Thyroid gland (tissue), 4 donors: ENCODE measurements at places on chromosomes 3 and 15. TPM values are rescaled to one million over a fixed set of nuclear protein-coding genes. Genes with fewer than 3 reads are reported as not detected.

PP2D1 gene
- total RNA-seq: not detected

IGF2BP2 gene
- total RNA-seq: 45.7 TPM

MFN1 gene
- 45.7 TPM for total RNA-seq

TMIE gene
- total RNA-seq: 0.83 TPM

STRA6 gene
- total RNA-seq: not detected

UROC1 gene
- total RNA-seq: not detected

KNG1 gene
- total RNA-seq: not detected

GCHFR gene
- 17.1 TPM for total RNA-seq

VILL gene
- 5.5 TPM for total RNA-seq

NOX5 gene
- total RNA-seq: 0.73 TPM

DNA sequence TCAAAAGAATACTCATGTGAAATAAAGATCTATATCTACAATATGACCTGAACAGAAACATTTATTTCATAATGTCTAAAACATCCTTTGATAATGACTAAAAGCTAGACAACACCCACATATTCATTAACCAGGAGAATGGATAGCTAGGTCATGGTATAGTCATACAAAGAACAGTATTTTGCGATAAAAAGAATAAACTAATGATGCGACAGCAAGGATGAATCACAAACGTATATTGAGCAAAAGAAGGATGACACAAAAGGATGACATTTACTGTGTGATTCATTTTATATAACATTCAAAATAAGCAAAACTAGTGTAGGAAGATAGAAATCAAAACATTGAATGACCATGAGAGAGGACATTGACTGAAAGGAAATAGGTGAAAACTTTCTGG lies 1233.1 kb downstream of the OTOL1 start:
- no peak overlapping the region for H3K4me3 ChIP-seq
- no peak overlapping the region for H3K27ac ChIP-seq
- no peaks in the 10 kb centered on the region for H3K4me1 ChIP-seq
- DNase-seq: no peak
- no peaks in the 10 kb centered on the region for H3K27me3 ChIP-seq

DNA sequence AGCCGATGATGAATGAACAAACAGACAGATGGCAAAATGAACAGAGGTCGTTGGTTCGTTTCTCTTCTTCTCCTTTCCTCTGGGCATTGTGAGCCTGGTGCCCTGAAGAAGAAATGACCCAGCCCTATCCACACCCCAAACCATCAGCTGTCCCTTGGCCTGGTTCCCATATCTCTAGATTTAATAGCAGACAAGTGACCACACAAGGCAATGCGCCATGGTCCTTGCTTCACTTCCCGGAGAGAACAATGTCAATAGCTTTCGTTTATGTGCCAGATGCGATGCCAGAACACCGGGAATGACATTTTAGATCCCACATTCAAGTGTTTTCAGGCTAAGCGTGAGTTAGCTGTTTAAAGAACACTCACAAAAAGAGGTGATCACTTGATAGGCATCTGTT lies 17.7 kb downstream of the POC1A start:
- DNase-seq: peak; percentile 46
- no peaks in the 10 kb centered on the region for H3K27me3 ChIP-seq
- H3K4me1 ChIP-seq: no peaks in the 10 kb centered on the region

- no peaks in the 10 kb centered on the region for H3K36me3 ChIP-seq
- H3K4me1 ChIP-seq: no peaks in the 10 kb centered on the region
- H3K27me3 ChIP-seq: no peaks in the 10 kb centered on the region
Measured at GRCh38 chr3:148943506-148944205, 47.7 kb upstream of the GYG1 start.

DNA sequence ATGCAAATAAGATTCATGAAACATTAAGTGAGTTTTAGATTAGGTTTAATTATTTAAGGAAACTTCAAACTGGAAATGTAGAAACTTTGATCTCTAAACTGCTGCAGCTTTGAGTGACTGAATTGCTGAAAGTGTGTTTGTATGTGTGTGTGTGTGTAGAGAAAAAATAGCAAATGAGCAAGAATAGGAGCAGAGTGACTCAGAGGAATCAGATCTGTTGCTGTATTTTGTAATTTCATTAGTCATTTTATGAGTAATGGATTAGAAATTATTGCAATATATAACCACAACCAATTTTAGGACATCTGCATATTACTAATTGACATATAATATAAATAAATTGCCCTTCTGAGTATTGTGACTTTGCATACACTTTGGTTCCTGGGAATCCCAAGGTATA lies 52.8 kb upstream of the SLC9A9 start:
- no peaks in the 10 kb centered on the region for H3K27me3 ChIP-seq
- no peak overlapping the region for H3K4me3 ChIP-seq
- no peak for DNase-seq
- H3K4me1 ChIP-seq: no peaks in the 10 kb centered on the region
- no peaks in the 10 kb centered on the region for H3K36me3 ChIP-seq
- H3K27ac ChIP-seq: no peak overlapping the region

DNA sequence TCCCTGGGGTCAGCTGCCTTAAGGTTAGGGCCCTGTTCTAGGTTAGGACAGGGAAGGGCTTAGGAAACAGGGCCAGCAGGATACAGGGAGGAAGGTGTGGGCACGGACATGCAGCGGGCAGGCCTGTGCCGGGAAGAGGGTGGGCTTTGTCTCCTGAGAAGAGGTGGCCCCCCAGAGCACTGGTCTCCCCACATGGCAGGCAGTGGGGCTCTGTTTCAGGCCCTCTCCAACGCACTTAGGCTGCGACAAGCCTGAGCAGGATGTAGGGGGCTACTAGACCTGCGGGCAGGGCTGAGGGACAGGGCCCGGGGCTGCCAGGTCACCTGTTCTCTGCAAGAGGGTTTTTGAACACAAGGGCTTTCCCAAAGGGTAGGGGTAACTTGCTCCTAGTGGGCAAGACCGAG lies 33.5 kb downstream of the KLF13 start:
- H3K4me1 ChIP-seq: peaks cover 100% of the 10 kb centered on the region
- no peaks in the 10 kb centered on the region for H3K36me3 ChIP-seq
- peak overlapping the region; percentile 96 for H3K27ac ChIP-seq

GRCh38 chr3:141253326-141253725 lies 21.7 kb downstream of the PXYLP1 start:
- no peaks in the 10 kb centered on the region for H3K36me3 ChIP-seq
- H3K27ac ChIP-seq: no peak overlapping the region
- no peaks in the 10 kb centered on the region for H3K27me3 ChIP-seq

DNA sequence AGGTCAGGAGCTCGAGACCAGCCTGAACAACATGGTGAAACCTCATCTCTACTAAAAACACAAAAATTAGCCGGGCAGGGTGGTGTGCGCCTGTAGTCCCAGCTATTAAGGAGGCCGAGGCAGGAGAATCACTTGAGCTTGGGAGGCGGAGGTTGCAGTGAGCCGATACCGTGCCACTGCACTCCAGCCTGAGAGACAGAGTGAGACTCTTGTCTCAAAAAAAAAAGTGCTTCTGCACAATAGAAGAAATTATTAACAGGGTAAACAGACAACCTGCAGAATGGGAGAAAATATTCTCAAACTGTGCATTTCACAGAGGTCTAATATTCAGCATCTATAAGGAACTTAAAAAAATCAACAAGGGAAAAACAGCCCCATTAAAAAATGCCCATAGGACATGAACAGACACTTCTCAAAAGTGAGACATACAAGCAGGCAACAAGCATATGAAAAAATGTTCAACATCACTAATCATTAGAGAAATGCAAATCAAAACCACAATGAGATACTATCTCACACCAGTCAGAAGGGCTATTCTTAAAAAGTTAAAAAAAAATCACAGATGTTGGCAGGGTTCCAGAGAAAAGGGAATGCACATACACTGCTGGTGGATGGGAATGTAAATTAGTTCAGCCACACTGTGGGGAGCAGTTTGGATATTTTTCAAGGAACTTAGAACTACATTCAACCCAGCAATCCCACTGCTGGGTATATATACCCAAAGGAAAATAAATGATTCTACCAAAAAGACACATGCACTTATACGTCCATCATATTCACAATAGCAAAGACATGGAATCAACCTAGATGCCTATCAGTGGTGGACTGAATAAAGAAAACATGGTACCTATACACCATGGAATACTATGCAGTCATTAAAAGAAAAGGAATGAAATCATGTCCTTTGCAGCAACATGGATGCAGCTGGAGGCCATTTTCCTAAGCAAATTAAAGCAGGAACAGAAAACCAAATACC lies 75.5 kb downstream of the MSL2 start:
- H3K27ac ChIP-seq: no peak overlapping the region
- no peak overlapping the region for H3K4me3 ChIP-seq
- H3K36me3 ChIP-seq: no peaks in the 10 kb centered on the region
- no peaks in the 10 kb centered on the region for H3K27me3 ChIP-seq

- H3K4me1 ChIP-seq: no peaks in the 10 kb centered on the region
- H3K27me3 ChIP-seq: no peaks in the 10 kb centered on the region
- H3K4me3 ChIP-seq: no peak overlapping the region
- H3K36me3 ChIP-seq: no peaks in the 10 kb centered on the region
Measured at GRCh38 chr3:31291818-31292217, 240.9 kb upstream of the STT3B start.

- no peak overlapping the region for H3K27ac ChIP-seq
- H3K4me1 ChIP-seq: no peaks in the 10 kb centered on the region
- no peaks in the 10 kb centered on the region for H3K27me3 ChIP-seq
- no peak for DNase-seq
- H3K36me3 ChIP-seq: no peaks in the 10 kb centered on the region
- no peak overlapping the region for H3K4me3 ChIP-seq
Measured at GRCh38 chr3:39721076-39721475, 88.3 kb upstream of the MYRIP start.

- no peaks in the 10 kb centered on the region for H3K27me3 ChIP-seq
- DNase-seq: no peak
- no peaks in the 10 kb centered on the region for H3K4me1 ChIP-seq
- H3K36me3 ChIP-seq: no peaks in the 10 kb centered on the region
- H3K4me3 ChIP-seq: no peak overlapping the region
Measured at GRCh38 chr3:133769536-133769935, 23.3 kb downstream of the TF start.

- no peak overlapping the region for H3K27ac ChIP-seq
- DNase-seq: no peak
- H3K27me3 ChIP-seq: no peaks in the 10 kb centered on the region
- no peaks in the 10 kb centered on the region for H3K4me1 ChIP-seq
Measured at GRCh38 chr3:55658690-55659562, 171.8 kb upstream of the WNT5A start.

GRCh38 chr3:131688370-131688769 lies 185.6 kb upstream of the MRPL3 start:
- no peaks in the 10 kb centered on the region for H3K27me3 ChIP-seq
- DNase-seq: no peak
- H3K4me1 ChIP-seq: no peaks in the 10 kb centered on the region
- no peak overlapping the region for H3K4me3 ChIP-seq
- H3K36me3 ChIP-seq: no peaks in the 10 kb centered on the region

GRCh38 chr3:56799251-56799882 lies 2.4 kb downstream of the ARHGEF3 start:
- H3K4me3 ChIP-seq: no peak overlapping the region
- H3K36me3 ChIP-seq: no peaks in the 10 kb centered on the region
- no peaks in the 10 kb centered on the region for H3K27me3 ChIP-seq
- H3K4me1 ChIP-seq: peaks cover 28% of the 10 kb centered on the region
- no peak for DNase-seq

- H3K27ac ChIP-seq: no peak within 1 kb of the TSS
- H3K27me3 ChIP-seq: no peaks in the 10 kb centered on the region
- H3K4me3 ChIP-seq: no peak within 1 kb of the TSS
- peak; percentile 48 for DNase-seq
- H3K36me3 ChIP-seq: no peaks in the 10 kb centered on the region
Measured at GRCh38 chr15:32641517-32642059, at the start of gene SCG5. SCG5 (plus strand) TSS chr15:32641710; CDS start chr15:32643593, 1,883 bp downstream.

- H3K4me1 ChIP-seq: no peaks in the 10 kb centered on the region
- no peaks in the 10 kb centered on the region for H3K27me3 ChIP-seq
- no peak overlapping the region for H3K27ac ChIP-seq
- no peak for DNase-seq
- no peak overlapping the region for H3K4me3 ChIP-seq
Measured at GRCh38 chr3:119125342-119125741, 20.6 kb upstream of the TEX55 start.

GRCh38 chr3:193794002-193794881 lies 201.2 kb downstream of the OPA1 start:
- H3K27ac ChIP-seq: no peak overlapping the region
- DNase-seq: no peak
- no peak overlapping the region for H3K4me3 ChIP-seq
- no peaks in the 10 kb centered on the region for H3K27me3 ChIP-seq
- no peaks in the 10 kb centered on the region for H3K36me3 ChIP-seq
- peaks cover 12% of the 10 kb centered on the region for H3K4me1 ChIP-seq

GRCh38 chr15:56168394-56168793 lies 75.3 kb downstream of the RFX7 start:
- no peak overlapping the region for H3K27ac ChIP-seq
- no peaks in the 10 kb centered on the region for H3K27me3 ChIP-seq
- H3K4me1 ChIP-seq: no peaks in the 10 kb centered on the region
- DNase-seq: no peak
- H3K4me3 ChIP-seq: no peak overlapping the region
- no peaks in the 10 kb centered on the region for H3K36me3 ChIP-seq

DNA sequence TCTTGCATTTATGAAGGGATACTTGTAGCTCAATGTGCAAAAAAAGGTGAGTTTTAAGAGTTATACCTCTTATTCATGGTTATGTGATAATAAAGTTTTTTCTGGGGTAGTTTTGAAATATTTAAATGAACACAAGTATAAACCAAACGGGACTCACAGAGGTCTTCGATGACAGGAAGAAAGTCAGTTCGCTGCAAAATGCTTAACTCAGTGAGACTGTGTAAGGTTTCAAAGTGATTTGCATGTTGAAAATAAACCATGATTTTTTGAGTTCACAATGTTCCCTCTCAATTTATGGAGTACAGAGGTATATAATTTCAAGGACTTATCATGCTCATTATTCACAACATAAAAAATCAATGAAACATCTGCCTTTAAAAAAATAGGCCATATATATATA lies 36.3 kb upstream of the MYH15 start:
- no peaks in the 10 kb centered on the region for H3K36me3 ChIP-seq
- no peaks in the 10 kb centered on the region for H3K27me3 ChIP-seq
- no peak overlapping the region for H3K4me3 ChIP-seq
- no peak for DNase-seq

GRCh38 chr15:56281145-56281544 lies 37.5 kb upstream of the RFX7 start:
- H3K27me3 ChIP-seq: no peaks in the 10 kb centered on the region
- no peak overlapping the region for H3K4me3 ChIP-seq
- no peak for DNase-seq
- H3K27ac ChIP-seq: no peak overlapping the region

GRCh38 chr15:81302701-81303109 lies 21.2 kb downstream of the STARD5 start:
- no peak for DNase-seq
- H3K27me3 ChIP-seq: no peaks in the 10 kb centered on the region
- H3K4me1 ChIP-seq: no peaks in the 10 kb centered on the region

GRCh38 chr3:30331519-30331918 lies 274.9 kb upstream of the TGFBR2 start:
- DNase-seq: no peak
- no peaks in the 10 kb centered on the region for H3K4me1 ChIP-seq
- no peaks in the 10 kb centered on the region for H3K27me3 ChIP-seq
- no peak overlapping the region for H3K4me3 ChIP-seq
- no peaks in the 10 kb centered on the region for H3K36me3 ChIP-seq
